ENCODE measurements at places on chromosomes 6 and 20.
A peak's percentile ranks its signal among the peaks of the same experiment; 100 is the strongest.

DNA sequence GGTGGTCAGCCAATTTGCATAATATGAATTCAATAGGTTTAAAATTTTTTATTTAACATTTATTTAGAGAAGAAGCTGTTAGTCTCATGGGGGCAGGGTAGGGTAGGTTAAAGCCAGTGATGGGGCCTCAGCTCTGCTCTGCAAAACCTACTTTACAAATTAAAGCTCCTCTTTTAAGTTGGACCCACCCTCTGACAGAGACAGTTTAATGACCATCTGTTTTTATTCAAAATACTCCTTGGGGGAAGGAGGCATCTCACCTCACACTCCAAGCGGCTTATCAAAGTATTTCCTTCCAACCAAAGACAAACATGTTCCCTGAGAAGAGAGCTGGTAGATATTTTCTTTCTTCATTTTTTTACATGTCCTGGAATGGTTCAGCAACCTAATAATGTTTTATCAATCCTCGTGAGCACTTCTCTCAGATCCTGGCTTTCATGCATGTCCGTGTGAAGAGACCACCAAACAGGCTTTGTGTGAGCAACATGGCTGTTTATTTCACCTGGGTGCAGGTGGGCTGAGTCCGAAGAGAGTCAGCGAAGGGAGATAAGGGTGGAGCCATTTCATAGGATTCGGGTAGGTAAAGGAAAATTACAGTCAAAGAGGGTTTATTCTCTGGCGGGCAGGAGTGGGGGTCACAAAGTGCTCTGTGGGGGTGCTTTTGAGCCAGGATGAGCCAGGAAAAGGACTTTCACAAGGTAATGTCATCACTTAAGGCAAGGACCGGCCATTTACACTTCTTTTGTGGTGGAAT is 184.7 kb downstream of the GJA1 start:
- no peak for DNase-seq

GRCh38 chr6:4281341-4282293 is 146.2 kb upstream of the ECI2 start:
- DNase-seq: peak; percentile 28

GRCh38 chr6:99269207-99269606 is 80.3 kb downstream of the FAXC start:
- DNase-seq: no peak

GRCh38 chr6:106170030-106170791 is 84.1 kb downstream of the PRDM1 start:
- DNase-seq: no peak

DNA sequence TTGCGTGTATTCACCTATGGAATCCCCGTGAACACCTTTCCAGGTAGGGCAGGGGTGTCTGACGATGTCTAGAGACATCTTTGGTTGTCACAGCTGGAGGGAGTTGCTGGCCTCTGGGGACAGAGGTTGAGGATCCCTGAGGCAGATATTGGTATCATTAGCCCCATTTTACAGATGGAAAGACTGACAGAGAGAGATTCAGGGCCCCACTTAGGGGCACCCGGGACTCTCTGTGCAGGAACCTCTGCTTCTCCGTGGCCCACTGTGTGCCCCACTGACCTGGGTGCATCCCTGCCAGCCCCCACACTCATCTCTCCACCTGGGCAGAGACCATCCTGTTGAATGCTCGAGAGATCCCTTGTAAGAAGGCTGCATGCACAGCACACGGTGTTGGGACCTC is 111.2 kb downstream of the EDN3 start:
- no peak for DNase-seq

GRCh38 chr20:22692119-22692475 is 107.7 kb upstream of the FOXA2 start:
- no peak for DNase-seq

DNA sequence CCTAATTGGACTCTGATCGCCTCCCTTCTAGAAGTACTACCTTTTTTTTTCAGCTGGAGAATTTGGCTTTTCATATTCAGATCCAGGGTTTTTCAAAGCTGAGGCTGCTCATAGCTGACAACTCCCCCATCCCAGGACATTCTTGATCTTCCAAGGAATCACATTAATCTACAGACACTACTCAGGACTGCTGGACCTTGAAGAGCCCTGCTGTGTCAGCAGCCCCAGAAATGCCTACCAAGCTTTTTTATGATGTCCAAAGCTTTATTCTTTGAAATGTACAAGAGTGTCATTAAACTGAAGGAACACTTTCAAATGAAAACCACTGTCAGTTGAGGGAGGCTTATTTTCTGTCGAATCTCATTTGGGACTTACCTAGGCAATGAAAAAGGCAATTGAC is 704.1 kb downstream of the PTPRT start:
- DNase-seq: no peak

- DNase-seq: peak; percentile 68
Measured at GRCh38 chr20:53642196-53643030, 48.8 kb upstream of the ZNF217 start.

DNA sequence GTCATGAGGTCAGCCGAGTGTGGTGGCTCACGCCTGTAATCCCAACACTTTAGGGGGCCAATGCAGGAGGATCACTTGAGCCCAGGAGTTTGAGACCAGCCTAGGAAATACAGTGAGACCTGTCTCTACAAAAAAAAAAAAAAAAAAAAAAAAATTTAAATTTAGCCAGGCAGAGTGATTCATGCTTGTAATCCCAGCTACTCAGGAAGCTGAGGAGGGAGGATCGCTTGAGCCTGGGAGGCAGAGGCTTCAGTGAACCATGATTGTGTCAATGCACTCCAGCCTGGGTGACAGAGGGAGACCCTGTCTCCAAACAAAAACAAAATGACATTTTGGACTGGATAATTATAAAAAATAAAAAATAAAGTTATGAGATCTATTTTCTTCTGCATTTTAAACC is 56.2 kb downstream of the ADGRF1 start:
- no peak for DNase-seq

- no peak for DNase-seq
Measured at GRCh38 chr6:15672291-15672690, 9.5 kb upstream of the DTNBP1 start.

Data from fibroblast of lung (primary cell).